ENCODE measurements at places on chromosomes 11 and 22. TPM values are rescaled to one million over a fixed set of nuclear protein-coding genes. Genes with fewer than 3 reads are reported as not detected.

- peak; percentile 54 for DNase-seq
These were observed 70.4 kb downstream of the FBXO7 start for GRCh38 chr22:32544953-32545558.

The P2RX6 gene
- not detected for polyA plus RNA-seq

- DNase-seq, result peak; percentile 40
These were observed 123.8 kb upstream of the FGF3 start for GRCh38 chr11:69943066-69943465.

The PLAAT3 gene
- 21.0 TPM for polyA plus RNA-seq

The TH gene
- polyA plus RNA-seq, result not detected

DNA sequence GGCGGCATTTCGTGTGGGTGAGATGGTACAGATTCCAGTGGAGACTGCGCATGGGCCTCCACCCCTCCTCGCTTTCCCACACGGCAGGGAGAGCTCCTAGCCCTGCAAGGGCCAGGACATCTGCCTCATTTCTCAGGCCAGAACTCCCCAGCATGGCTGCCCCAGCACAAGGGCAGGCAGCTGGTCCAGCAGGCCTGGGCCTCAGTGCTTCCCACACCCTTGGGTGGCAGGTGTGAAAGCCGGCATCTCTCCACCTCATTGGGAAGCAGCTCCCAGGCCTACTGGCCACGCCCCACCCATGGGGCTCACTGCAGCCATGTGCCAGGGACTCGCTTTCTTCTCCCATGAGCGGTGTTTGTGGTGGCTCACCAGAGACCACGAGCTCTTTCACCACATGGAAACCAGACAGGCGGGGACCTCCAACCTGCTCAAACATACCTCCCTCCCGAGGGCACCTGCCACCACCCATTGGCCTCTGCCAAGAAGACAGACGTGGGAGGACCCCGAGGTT, 79.1 kb downstream of the NAT10 start:
- DNase-seq, result no peak

The DEPDC5 gene
- 8.4 TPM for polyA plus RNA-seq

The ATG2A gene
- polyA plus RNA-seq, result 13.2 TPM

DNA sequence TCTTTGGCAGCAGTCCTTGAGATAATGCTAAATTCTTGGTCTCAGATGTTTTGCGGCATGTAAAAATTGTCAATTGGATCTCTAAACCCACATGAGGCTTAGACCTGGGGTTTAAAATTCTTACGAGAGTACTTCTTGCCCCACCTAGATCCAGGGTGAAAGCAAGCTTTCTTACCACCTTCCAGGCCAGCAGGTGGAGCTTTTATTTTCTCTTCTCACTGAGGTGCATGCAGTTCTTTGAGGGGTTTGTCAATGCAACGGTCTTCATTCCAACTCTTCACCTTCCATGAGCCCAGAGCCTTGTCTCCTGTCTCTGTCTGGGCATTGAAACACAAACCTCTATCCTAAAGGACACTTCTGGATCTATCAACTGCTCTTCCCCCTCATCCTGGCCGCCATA, 154.1 kb downstream of the MYO18B start:
- no peak for DNase-seq

Data from sigmoid colon (tissue), 7 donors.